WTC11 (cell line): ENCODE measurements at places on chromosomes 6 and 20. TPM values are rescaled to one million over a fixed set of nuclear protein-coding genes. Genes with fewer than 3 reads are reported as not detected.
A peak's percentile ranks its signal among the peaks of the same experiment; 100 is the strongest.

The NKAIN4 gene
- total RNA-seq = 7.2 to 11.0 TPM (median 9.6 TPM) in 3 replicates

The ADGRF5 gene
- 0.11 to 0.25 TPM (median 0.24 TPM) in 3 replicates for total RNA-seq

The C6orf132 gene
- 38.1 to 52.6 TPM (median 38.2 TPM) in 3 replicates for total RNA-seq

The FAM135A gene
- total RNA-seq = 31.7 to 34.1 TPM (median 32.9 TPM) in 3 replicates

The SLC17A9 gene
- 26.2 to 41.7 TPM (median 30.8 TPM) in 3 replicates for total RNA-seq

The DEFB124 gene
- not detected in 3 replicates for total RNA-seq

DNA sequence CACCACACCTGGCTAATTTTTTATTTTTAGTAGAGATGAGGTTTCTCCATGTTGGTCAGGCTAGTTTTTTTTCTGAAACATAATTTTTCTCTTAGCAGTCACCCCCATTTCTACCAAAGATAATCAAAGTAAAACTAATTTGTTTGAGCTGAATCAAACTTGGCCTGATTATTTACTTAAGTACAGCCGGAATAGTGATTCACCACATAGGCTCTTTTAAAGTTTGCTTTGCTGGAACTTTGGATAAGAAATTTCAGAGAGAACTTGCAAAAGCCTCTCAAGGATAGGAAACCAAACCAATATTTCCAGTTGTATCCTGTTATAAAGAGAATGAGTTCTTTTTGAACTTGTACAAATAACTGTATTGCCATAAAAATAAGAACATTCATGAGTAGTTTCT, 105.0 kb upstream of the SYNCRIP start:
- peaks cover 3% of the 10 kb centered on the region for H3K4me1 ChIP-seq
- no peak overlapping the region for H3K4me3 ChIP-seq
- no peak for DNase-seq
- H3K27me3 ChIP-seq = 0 out of 2 replicates have a peak, but pooled peaks cover 1% of the 10 kb centered on the region

GRCh38 chr6:4849226-4850022, 73.2 kb downstream of the CDYL start:
- no peaks in the 10 kb centered on the region for H3K27me3 ChIP-seq
- peaks cover 2% of the 10 kb centered on the region; the same call in 1 of the 2 replicates for H3K36me3 ChIP-seq
- H3K4me3 ChIP-seq = no peak overlapping the region
- peaks cover 55% of the 10 kb centered on the region for H3K4me1 ChIP-seq
- DNase-seq = no peak

GRCh38 chr6:49551078-49551865, 804 bp downstream of the C6orf141 start:
- H3K27ac ChIP-seq = peak overlapping the region; percentile 75
- H3K4me1 ChIP-seq = peaks cover 54% of the 10 kb centered on the region
- H3K27me3 ChIP-seq = peaks cover 77% of the 10 kb centered on the region
- peaks cover 23% of the 10 kb centered on the region for H3K36me3 ChIP-seq
- peak; percentile 38 for DNase-seq

DNA sequence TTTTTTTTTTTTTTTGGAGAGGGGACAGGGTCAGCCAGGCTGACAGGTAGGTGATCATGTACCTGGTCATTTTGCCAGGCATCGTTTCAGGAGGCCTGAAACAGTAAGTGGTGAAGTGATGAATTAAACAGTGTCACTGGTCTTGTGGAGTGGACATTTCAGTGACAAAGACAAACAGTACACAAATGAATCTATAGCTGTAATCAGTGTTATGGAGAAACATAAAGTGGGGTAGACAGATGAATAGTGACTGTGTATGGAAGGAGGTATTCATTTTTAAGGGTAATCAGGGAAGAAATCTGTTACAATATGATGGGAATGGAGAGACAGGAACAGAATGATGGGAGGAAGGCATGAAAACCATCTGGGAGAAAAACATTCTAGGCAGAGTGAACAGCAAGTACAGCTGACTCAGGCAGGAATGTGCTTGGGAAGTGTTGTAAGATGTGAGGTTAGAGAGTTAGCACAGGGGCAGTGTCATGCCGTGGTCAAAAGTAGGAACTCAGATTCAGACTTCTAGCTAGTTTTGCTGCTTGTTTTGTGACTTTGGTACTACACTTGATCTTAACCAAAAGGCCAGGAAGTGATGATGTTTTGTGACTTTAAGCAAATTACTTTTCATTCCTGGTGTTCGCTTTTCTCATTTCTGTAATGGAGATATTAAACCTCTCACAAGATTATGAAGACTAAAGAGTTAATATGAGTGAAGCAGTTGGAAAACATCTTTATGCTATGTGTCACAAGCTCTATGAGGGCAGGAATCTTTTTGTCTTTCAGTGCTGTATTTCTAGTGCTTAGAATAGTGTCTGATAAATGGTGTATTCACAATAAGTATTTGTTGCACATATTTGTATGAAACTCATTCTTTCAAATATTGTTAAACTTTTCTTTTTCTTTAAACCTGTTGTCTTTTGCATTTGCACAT, 43.4 kb downstream of the QKI start:
- no peak overlapping the region for H3K4me3 ChIP-seq
- peaks cover 51% of the 10 kb centered on the region for H3K4me1 ChIP-seq
- H3K36me3 ChIP-seq = no peaks in the 10 kb centered on the region
- H3K27ac ChIP-seq = peak overlapping the region; percentile 1; the same call in 1 of the 2 replicates
- no peak for DNase-seq
- no peaks in the 10 kb centered on the region for H3K27me3 ChIP-seq

GRCh38 chr6:36958775-36959554, 4.4 kb downstream of the PI16 start:
- no peak overlapping the region; the same call in 1 of the 2 replicates for H3K27ac ChIP-seq
- H3K36me3 ChIP-seq = no peaks in the 10 kb centered on the region
- peak; percentile 75 for DNase-seq
- no peak overlapping the region for H3K4me3 ChIP-seq

GRCh38 chr20:12581644-12582289, 427.0 kb upstream of the SPTLC3 start:
- no peak overlapping the region for H3K4me3 ChIP-seq
- H3K27ac ChIP-seq = no peak overlapping the region
- no peak for DNase-seq
- H3K36me3 ChIP-seq = peaks cover 25% of the 10 kb centered on the region
- peaks cover 2% of the 10 kb centered on the region; the same call in 1 of the 2 replicates for H3K27me3 ChIP-seq
